Activated T-cell treated with anti-CD3 and anti-CD28 coated beads, Interleukin-2, amount 50 U/mL, for 72 hours (primary cell): ENCODE measurements at places on chromosomes 4 and X. TPM values are rescaled to one million over a fixed set of nuclear protein-coding genes. Genes with fewer than 3 reads are reported as not detected.

Gene DDIT4L
- total RNA-seq: 0.72 TPM

Gene EPHA5
- not detected for total RNA-seq

Gene CCNB3
- total RNA-seq: 0.35 TPM

Gene MAP7D2
- total RNA-seq: 0.12 TPM

Gene RPL39
- total RNA-seq: 2,967 TPM

Gene FAM184B
- not detected for total RNA-seq

Gene PNMA6F
- not detected for total RNA-seq

Gene CXCL6
- total RNA-seq: not detected

Gene RIBC1
- total RNA-seq: 0.46 TPM

Gene SPANXB1
- not detected for total RNA-seq

Gene TCEAL6
- not detected for total RNA-seq
